ENCODE measurements at places on chromosomes 4 and X.
A peak's percentile ranks its signal among the peaks of the same experiment; 100 is the strongest.

DNA sequence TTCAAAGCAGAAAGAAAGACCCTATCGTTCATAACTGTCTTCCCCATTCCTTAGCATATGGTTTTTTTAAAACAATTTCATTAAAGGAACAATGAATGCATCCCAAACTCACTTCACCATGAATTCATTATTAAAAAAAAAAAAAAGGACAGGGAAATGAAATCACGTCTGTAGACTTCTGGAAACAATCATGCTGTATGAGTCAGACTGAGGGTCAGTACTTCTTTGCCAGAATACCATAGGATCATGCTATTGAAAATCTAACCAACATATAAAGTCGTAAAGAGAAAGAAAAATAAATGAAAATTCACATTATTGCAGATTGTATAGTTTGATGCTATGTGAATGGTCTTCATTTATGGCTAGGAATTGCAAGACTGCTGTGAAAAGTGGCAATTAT is 144.4 kb downstream of the PCDH18 start:
- DNase-seq = no peak

GRCh38 chr4:128653527-128654444 is 155.7 kb upstream of the JADE1 start:
- DNase-seq = no peak

DNA sequence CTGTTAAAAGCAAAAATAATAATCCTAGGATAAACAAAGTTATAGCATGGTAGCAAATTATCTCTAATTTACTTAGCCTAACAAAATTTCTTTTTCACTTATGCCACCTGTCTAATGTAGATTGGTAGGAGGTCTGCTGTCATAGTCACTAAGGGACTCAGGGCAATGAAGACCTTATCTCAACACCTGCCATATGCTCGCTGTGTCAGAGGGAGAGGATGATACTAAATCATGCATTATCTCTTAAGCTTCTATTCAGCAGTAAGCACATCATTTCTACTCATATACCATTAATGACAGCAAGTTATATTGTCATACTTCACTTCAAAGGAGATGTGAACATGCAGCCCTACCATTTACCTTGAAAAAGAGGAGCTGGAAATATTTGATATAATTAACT is 44.1 kb downstream of the AFM start:
- DNase-seq = no peak

GRCh38 chr4:94408549-94409374 is 43.0 kb upstream of the PDLIM5 start:
- DNase-seq = no peak

DNA sequence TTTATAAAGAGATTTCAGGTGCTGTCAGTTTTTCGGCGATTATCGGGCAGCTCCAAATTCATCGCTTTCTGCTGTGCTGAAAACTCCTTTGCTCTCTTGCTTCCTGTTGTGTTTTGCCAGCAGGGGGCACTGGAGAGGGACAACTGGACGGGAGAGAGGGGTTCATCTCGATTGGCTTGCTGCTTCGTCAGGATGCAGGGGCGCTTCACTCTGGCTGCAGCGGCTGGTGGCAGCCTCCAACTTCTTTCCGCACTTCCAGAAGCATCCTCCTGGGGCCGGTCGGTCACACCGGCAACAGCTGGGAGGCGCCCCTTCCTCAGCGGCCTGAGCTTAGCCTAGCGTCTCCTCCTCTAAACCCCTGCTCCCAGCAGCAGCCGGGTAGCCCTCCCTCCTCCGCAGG is 29.5 kb downstream of the MSL3 start:
- DNase-seq = no peak

GRCh38 chr4:4479366-4479765 is 62.5 kb downstream of the STX18 start:
- no peak for DNase-seq

- no peak for DNase-seq
Observed at GRCh38 chrX:34927866-34928265, 14.7 kb upstream of the FAM47B start.

GRCh38 chrX:134144231-134144630 is 92.8 kb upstream of the CCDC160 start:
- no peak for DNase-seq

- no peak for DNase-seq
Observed at GRCh38 chr4:136306361-136306760, 1225.9 kb downstream of the PCDH18 start.

DNA sequence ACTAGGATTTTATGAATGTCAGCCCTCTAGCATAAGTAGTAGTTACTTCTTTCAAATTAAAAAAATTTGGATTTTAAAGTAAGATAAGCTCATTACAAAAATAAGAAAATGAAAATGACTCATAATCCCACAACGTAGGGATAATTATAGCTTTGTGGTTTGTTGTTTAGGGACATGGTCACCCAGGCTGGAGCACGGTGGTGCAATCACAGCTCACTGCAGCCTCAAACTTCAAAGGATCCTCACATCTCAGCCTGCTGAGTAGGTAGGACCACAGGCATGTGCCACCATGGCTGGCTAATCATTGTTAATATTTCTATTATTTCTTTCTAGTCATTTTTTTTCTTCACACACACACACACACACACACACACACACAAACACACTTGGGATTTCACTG is 57.6 kb downstream of the PLAC1 start:
- DNase-seq = no peak

DNA sequence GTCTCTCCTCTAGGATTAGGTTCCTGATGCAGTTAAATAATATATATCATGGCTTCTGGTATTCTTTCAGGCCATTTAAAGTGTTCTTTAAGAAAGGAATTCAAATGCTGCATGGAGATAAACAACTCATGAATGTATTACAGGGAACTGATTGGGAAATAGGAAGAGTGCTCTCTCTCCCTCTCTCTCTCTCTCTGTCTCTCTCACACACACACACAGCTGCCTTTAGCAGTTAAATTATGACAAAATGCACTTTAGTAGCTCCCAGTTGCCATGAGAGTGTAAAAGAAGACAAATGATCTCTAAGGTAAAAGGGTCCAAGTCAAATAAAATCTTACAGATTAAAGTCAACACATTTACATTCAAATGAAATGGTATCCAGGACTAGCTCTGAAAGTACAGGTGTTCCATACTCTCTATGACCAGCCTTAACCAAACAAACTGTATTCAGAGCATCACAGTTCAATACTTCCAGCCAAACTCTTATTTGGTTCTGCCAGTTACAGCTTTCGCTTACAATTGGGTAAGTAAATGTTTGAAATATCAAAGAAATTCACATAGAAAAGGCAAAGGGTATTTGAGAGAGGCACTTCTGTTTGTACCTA is 94.7 kb upstream of the CXXC4 start:
- peak; percentile 65 for DNase-seq

GRCh38 chr4:44632089-44632488 is 19.3 kb downstream of the YIPF7 start:
- DNase-seq = no peak

DNA sequence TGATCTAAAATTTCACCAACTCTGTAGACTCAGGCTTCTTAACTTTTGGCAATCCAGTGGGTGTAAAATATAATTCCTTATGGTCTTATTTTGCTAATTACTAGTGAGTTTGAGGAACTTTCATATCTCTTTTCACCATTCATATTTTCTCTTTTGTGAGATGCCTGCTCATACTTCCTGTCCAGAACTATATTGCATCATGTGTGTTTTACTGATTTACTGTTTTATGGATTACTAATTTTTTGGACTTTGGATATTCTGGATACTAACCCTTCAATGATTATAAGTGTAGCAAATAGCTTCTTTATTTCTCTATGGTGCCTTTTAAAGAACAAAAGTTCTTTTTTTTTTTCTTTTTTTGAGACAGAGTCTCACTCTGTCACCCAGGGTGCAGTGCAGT is 20.6 kb downstream of the GSX2 start:
- no peak for DNase-seq

GRCh38 chr4:68175562-68176155 is 46.0 kb upstream of the TMPRSS11F start:
- DNase-seq = peak; percentile 12

- peak; percentile 73 for DNase-seq
Observed at GRCh38 chrX:47623540-47624027, 3.9 kb upstream of the SYN1 start.

GRCh38 chrX:37405956-37406355 is 56.8 kb downstream of the PRRG1 start:
- no peak for DNase-seq

GRCh38 chrX:155891446-155892210 is 10.5 kb downstream of the VAMP7 start:
- no peak for DNase-seq

DNA sequence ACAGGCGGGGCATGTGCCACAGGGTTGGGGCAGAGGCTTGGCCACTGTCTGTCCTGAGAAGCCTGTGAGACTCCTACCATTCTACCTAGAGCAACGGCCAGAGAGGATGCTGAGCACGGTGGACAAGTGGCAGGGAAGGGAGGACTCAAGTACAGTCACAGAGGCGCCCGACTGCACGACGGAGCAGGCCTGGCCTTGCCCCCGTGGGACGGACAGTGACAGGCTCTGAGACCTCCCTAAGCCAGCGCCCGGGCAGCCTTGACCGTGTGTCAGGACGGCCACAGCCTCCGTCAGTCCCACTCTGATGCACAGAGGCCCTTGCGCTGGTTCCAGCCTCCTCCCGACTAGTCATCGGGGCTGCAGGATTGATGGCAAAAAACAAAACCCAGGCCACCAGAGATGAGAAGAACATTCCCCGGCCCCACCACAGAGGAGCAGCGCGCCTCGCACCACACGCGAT is 36.7 kb upstream of the MXD4 start:
- DNase-seq = no peak

DNA sequence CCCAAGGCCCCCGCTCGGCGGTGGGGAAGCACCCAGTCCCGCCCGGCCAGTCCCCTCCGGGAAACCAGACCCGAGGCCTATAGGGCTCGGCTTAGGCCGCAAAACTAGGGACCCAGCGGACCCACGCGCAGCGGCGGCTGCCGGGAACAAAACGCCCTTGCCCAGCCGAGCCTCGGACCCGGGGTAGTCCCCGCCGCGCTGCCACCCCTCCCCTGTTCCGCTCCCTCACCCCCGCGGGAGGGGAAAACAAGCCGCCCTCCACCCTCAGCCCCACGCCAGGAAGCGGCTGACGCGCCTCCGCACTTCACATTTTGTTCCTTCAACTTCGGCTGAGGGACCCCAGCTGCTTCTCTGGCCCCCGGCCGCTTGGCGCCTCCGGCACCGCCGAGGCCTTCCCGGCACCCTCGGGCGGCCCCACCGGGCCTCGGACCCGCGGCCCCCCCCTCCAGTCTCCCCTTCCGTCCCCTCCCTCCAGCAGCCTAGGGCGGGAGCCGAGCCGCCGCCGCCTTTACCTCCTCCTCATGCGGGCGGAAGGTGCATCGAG is 694 bp downstream of the PDS5A start:
- peak; percentile 29 for DNase-seq

GRCh38 chr4:25939330-25939729 is 25.3 kb downstream of the SMIM20 start:
- no peak for DNase-seq

GRCh38 chrX:124260845-124261244 is 71.6 kb upstream of the TEX13D start:
- no peak for DNase-seq

DNA sequence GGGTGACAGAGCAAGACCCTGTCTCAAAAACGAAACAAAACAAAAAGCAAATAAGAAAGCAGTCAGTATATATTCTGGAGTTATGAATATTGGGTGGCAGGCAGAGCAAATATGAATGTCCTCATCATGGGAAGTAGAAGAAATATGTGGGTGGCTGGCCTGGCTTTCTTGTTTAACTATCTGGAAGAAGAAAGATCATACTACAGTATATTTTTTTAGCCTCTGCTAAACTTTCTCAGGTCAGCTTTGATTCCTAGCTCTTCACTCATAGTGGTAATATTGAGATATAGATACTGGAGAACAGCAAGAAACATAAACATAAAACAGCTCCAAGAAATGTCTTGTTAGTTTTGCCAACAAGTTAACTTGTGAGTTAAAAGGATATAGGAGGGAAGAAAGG is 192.5 kb downstream of the SOWAHB start:
- no peak for DNase-seq

DNA sequence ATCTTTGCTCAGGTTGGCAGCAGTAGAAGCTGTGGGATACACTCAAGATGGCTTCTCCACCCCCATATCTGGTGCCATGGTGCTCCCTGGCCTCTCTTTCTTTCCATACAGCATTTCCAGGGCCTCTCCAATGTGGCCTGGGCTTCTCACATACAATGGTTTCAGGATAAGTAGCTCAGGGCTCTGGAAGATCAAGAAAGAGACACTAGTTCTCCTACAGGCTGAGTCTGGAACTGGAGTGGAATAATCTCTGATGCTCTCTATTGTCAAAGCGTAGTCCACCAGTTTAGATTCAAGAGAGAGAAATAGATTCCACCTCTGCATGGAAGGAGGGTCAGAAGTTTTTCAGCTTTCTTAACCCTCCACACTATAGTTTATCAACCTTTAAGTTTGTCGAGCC is 138.2 kb upstream of the AADAT start:
- no peak for DNase-seq

GRCh38 chr4:151324752-151325110 is 674 bp downstream of the SH3D19 start:
- no peak for DNase-seq

GRCh38 chr4:128225148-128225547 is 62.5 kb downstream of the PGRMC2 start:
- no peak for DNase-seq

DNA sequence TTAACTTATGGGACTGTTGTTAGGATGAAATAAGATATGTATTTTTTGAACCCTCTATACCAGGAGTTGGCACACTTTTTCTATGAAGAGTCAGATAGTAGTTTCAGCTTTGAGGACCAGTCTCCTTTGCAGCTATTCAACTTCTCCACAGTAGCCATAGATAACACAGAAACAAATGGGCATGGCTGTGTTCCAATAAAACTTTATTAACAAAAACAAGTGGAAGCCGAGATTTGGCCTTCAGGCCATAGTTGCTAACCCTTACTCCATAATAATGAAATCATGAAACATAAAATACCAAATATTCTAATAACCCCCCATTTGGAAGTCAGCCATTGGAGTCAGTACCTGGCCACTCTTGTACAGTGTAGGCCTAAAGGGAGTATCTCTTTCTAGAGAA is 30.6 kb downstream of the ARX start:
- no peak for DNase-seq

- no peak for DNase-seq
Observed at GRCh38 chr4:89222170-89222569, 85.4 kb downstream of the GPRIN3 start.

- no peak for DNase-seq
Observed at GRCh38 chr4:163747886-163748285, 253.4 kb downstream of the TMA16 start.

Data from NCI-H1930 (cell line).